Esophagus (tissue), 2 donors: ENCODE measurements at places on chromosomes 6 and 20. TPM values are rescaled to one million over a fixed set of nuclear protein-coding genes. Genes with fewer than 3 reads are reported as not detected.

The GSTA2 gene
- not detected for polyA plus RNA-seq

The PAX1 gene
- polyA plus RNA-seq, result 0.14 TPM

The PRSS16 gene
- polyA plus RNA-seq, result 8.9 TPM

The RPL10A gene
- polyA plus RNA-seq, result 2,438 TPM

The TNFRSF6B gene
- polyA plus RNA-seq, result 15.2 TPM

The GRIK2 gene
- 0.06 TPM for polyA plus RNA-seq

The ALDH8A1 gene
- polyA plus RNA-seq, result 1.3 TPM

The UST gene
- polyA plus RNA-seq, result 1.7 TPM

The HLA-DQA1 gene
- polyA plus RNA-seq, result 42.9 TPM

The OPRM1 gene
- polyA plus RNA-seq, result not detected

The FOXC1 gene
- polyA plus RNA-seq, result 1.5 TPM

The PLAGL2 gene
- polyA plus RNA-seq, result 6.4 TPM

The MYL9 gene
- polyA plus RNA-seq, result 320 TPM

The TNNC2 gene
- polyA plus RNA-seq, result 0.28 TPM

The GLO1 gene
- 82.5 TPM for polyA plus RNA-seq

The IL17A gene
- polyA plus RNA-seq, result 0.05 TPM

The TNFAIP3 gene
- 10.7 TPM for polyA plus RNA-seq

The FGD2 gene
- 4.3 TPM for polyA plus RNA-seq

The TEAD3 gene
- polyA plus RNA-seq, result 28.6 TPM

The ADTRP gene
- polyA plus RNA-seq, result 0.31 TPM

The PDYN gene
- polyA plus RNA-seq, result not detected
